A549 treated with CpdA at 1 μM for 4 hours (cell line): ENCODE measurements at places on chromosomes 4 and X. TPM values are rescaled to one million over a fixed set of nuclear protein-coding genes. Genes with fewer than 3 reads are reported as not detected.

The PCDH19 gene
- total RNA-seq = 0.02 to 0.06 TPM (median 0.05 TPM) in 5 replicates

The AMTN gene
- 0.09 TPM in 1 of 5 replicates, not detected in the others for total RNA-seq

The ATP1B4 gene
- 0.01 TPM in 1 of 5 replicates, not detected in the others for total RNA-seq

The UGT2B15 gene
- total RNA-seq = 0.07 to 0.14 TPM (median 0.13 TPM) in 4 of 5 replicates, not detected in the other

The MYL5 gene
- total RNA-seq = 7.7 to 12.7 TPM (median 11.2 TPM) in 5 replicates

The TRAM1L1 gene
- total RNA-seq = 0.51 to 1.0 TPM (median 0.65 TPM) in 5 replicates

The CDKL2 gene
- total RNA-seq = 0.28 to 0.99 TPM (median 0.73 TPM) in 5 replicates

The GLUD2 gene
- total RNA-seq = 1.7 to 2.9 TPM (median 2.5 TPM) in 5 replicates

The PTTG2 gene
- not detected in 5 replicates for total RNA-seq

The SHROOM2 gene
- 0.24 to 0.44 TPM (median 0.30 TPM) in 5 replicates for total RNA-seq

The ASB12 gene
- 0.03 TPM in 1 of 5 replicates, not detected in the others for total RNA-seq

The IL13RA2 gene
- 0.10 TPM in 1 of 5 replicates, not detected in the others for total RNA-seq

The TMEM150C gene
- total RNA-seq = 0.85 to 1.3 TPM (median 1.0 TPM) in 5 replicates

The KIF4A gene
- 26.9 to 30.4 TPM (median 28.7 TPM) in 5 replicates for total RNA-seq

The SPANXN3 gene
- not detected in 5 replicates for total RNA-seq

The RBM47 gene
- 19.5 to 25.3 TPM (median 23.0 TPM) in 5 replicates for total RNA-seq

The IQCM gene
- not detected in 5 replicates for total RNA-seq

The F11 gene
- total RNA-seq = not detected in 5 replicates

The FAM184B gene
- total RNA-seq = 0.02 to 0.06 TPM (median 0.03 TPM) in 4 of 5 replicates, not detected in the other

The ANAPC10 gene
- 11.2 to 20.5 TPM (median 13.6 TPM) in 5 replicates for total RNA-seq

The GSTCD gene
- 5.9 to 6.6 TPM (median 6.3 TPM) in 5 replicates for total RNA-seq

The LEF1 gene
- 0.07 TPM in 1 of 5 replicates, not detected in the others for total RNA-seq

The TLR3 gene
- 0.26 to 0.54 TPM (median 0.37 TPM) in 5 replicates for total RNA-seq

The ALAS2 gene
- total RNA-seq = not detected in 5 replicates

The FHDC1 gene
- total RNA-seq = 0.25 to 0.37 TPM (median 0.33 TPM) in 5 replicates

The CXCL3 gene
- 5.1 to 7.5 TPM (median 6.5 TPM) in 5 replicates for total RNA-seq

The C4orf36 gene
- total RNA-seq = 0.45 to 1.2 TPM (median 1.0 TPM) in 5 replicates

The JAKMIP1 gene
- total RNA-seq = 0.02 TPM in 1 of 5 replicates, not detected in the others

The CLDN34 gene
- not detected in 5 replicates for total RNA-seq

The PDE6B gene
- total RNA-seq = not detected in 5 replicates

The BEX2 gene
- 9.0 to 13.4 TPM (median 10.2 TPM) in 5 replicates for total RNA-seq

The AMBN gene
- total RNA-seq = not detected in 5 replicates

The WNK3 gene
- total RNA-seq = 0.01 TPM in 4 of 5 replicates, not detected in the other

The DUX4 gene
- total RNA-seq = not detected in 5 replicates

The MAGED1 gene
- total RNA-seq = 64.7 to 90.0 TPM (median 81.9 TPM) in 5 replicates

The FAM156B gene
- 8.7 to 17.5 TPM (median 12.3 TPM) in 5 replicates for total RNA-seq

The H2BW1 gene
- total RNA-seq = not detected in 5 replicates

The SNCA gene
- 0.06 to 0.22 TPM (median 0.17 TPM) in 4 of 5 replicates, not detected in the other for total RNA-seq

The NR3C2 gene
- total RNA-seq = 0.01 to 0.13 TPM in 2 of 5 replicates, not detected in the others

The CXCL1 gene
- 11.7 to 16.3 TPM (median 14.8 TPM) in 5 replicates for total RNA-seq

The ATXN3L gene
- total RNA-seq = not detected in 5 replicates

The SMIM31 gene
- total RNA-seq = 0.05 to 0.08 TPM (median 0.05 TPM) in 3 of 5 replicates, not detected in the others

The IL3RA gene
- 0.08 to 0.34 TPM (median 0.17 TPM) in 5 replicates for total RNA-seq

The UCP1 gene
- 0.08 to 0.10 TPM in 2 of 5 replicates, not detected in the others for total RNA-seq

The CNGA1 gene
- total RNA-seq = 0.10 to 0.17 TPM in 2 of 5 replicates, not detected in the others

The FREM3 gene
- not detected in 5 replicates for total RNA-seq

The CYSLTR1 gene
- total RNA-seq = not detected in 5 replicates

The GPR34 gene
- total RNA-seq = 0.06 to 0.14 TPM (median 0.07 TPM) in 3 of 5 replicates, not detected in the others

The RBMXL3 gene
- total RNA-seq = not detected in 5 replicates

The NXF2B gene
- not detected in 5 replicates for total RNA-seq

The GLRA3 gene
- total RNA-seq = not detected in 5 replicates

The FBXW7 gene
- total RNA-seq = 4.6 to 9.7 TPM (median 6.0 TPM) in 5 replicates

The DDIT4L gene
- 0.45 to 0.69 TPM (median 0.55 TPM) in 5 replicates for total RNA-seq

The GCNA gene
- total RNA-seq = 0.76 to 1.7 TPM (median 1.2 TPM) in 5 replicates

The SMPX gene
- total RNA-seq = not detected in 5 replicates
